Tongue (tissue), 3 donors: ENCODE measurements at places on chromosomes 4 and X. TPM values are rescaled to one million over a fixed set of nuclear protein-coding genes. Genes with fewer than 3 reads are reported as not detected.

The BMP3 gene
- 5.8 TPM for total RNA-seq

GRCh38 chrX:155134255-155134654 is 62.9 kb downstream of the BRCC3 start:
- DNase-seq = no peak

DNA sequence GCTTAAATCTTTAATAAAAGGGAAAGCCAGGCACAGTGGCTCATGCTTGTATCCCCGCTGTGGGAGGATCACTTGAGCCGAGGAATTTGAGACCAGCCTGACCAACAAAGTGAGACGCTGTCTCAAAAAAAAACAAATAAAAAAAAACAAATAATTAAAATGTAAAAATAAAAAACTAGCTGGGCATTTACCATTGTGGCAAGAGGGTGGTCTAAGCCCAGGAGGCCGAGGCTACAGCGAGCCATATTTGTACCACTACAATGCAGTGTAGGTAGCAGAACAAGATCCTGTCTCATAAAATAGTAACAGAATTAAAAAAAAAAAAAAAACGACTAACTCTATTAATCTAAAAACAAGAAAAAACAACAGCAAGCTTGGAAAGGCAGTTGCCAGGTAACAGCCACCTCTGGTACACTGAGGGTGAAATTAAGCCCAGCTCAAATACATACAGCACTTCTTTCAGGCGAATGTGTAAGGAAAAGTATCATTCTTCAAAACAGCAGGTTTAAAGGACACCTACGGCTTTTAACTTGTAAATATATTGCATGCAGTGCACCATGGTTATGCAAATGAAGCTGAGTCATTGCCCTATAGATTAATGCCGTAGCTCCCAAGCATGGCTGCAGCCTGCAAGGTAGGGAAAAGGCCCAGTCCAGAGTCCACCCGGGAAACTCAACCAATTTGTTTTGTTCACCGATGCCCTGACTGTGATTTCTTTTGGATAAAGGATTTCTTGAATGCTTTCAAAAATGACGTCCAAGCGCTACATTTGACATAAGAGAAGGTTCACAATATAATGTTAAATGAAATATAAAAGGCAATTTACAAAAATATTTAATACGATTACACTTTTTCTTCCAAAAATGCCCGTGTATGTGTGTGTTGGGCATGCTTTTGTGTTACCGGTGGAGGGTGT is 14.5 kb upstream of the TXLNG start:
- no peak for DNase-seq

The SPACA5 gene
- total RNA-seq = not detected

GRCh38 chr4:98399915-98400314 is 138.7 kb downstream of the RAP1GDS1 start:
- no peak for DNase-seq

- peak; percentile 20 for DNase-seq
Observed at GRCh38 chrX:40245488-40246071, 147.8 kb upstream of the BCOR start.

The PRAF2 gene
- total RNA-seq = 1.3 TPM

The LANCL3 gene
- total RNA-seq = 0.51 TPM

DNA sequence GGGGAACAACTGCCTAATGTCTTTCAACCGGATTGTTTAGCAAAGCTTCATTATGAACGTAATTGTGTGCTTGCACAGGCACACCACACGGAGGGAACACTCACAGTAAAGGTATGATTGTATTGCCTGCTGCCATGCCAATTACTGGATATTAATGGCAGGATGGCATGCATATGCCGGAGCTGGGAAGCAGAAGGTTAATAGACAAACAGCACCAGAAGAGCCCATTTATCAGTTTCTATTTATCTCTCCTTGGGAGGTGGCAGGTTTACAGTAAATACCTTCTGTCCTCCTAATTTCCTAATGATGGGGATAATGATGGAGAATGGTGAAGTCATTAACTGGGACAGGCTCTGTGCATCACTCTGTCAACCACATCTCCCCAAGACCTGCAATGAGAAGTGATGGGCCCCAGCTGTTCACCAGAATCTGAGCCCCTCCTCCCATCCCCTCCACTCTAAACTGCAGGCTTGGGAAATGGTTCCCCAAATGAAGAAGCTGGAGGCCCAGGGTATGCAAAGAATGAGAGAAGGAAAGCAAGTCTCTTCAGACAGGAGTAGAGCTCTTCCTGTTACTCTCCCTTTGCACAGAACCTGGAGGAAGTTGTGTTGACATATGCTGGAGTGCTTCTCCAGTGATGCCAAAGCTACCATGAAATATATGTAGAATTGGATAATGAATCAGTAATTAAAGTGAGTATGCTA is 160.8 kb downstream of the NAA11 start:
- no peak for DNase-seq

The RPL36A gene
- total RNA-seq = 198 TPM

DNA sequence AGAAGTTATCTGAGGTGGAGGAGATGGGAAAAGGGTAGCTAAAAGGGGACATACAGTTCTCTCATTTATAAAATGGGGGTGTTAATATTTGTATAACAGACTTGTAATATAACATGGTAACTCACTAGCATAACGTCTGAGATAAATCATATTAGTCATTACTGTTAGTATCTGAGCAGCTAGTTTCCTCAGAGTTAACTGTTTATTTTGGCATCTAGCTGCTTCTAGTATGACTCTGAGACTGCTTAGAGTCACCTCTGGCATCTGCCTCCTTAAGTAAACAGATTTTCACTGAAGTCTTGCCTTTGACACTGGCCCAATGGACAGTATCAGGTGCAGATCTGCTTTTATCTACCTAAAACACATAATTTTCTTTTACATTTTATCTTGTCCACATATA is 58.1 kb downstream of the SLC30A9 start:
- DNase-seq = no peak

DNA sequence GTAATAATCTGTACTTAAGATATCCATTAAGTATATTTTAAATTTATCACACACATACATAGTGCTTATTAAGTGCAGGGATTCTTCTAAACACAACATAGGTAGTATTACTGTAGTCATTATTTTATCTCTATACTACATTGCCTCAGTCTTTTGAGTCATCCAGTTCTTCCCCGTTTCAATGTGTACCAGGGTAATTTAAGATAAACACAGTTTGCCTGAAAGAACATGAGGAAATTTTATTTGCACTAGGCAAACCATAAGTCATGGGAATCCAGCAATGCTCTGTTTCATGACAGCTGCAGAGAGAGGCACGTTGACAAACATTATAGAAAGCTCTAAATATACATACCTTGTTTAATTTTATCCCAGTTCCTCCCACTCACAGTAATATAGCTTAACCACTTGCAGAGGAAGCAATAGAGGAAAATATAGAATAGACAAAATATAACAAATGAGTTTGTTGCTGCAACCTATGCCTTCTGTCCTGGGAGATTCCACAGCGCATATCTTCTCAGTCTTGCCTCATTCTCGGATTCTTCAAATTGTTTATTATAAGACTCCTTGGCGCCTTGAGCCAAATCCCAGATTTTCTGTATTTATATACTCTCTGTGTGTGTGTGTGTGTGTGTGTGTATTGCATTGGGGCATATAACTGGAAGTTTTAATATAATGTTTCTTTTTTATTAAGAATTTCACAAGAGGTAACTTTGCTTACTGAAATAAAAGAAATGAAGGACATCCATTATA is 258.6 kb downstream of the FAM133A start:
- DNase-seq = peak; percentile 12

DNA sequence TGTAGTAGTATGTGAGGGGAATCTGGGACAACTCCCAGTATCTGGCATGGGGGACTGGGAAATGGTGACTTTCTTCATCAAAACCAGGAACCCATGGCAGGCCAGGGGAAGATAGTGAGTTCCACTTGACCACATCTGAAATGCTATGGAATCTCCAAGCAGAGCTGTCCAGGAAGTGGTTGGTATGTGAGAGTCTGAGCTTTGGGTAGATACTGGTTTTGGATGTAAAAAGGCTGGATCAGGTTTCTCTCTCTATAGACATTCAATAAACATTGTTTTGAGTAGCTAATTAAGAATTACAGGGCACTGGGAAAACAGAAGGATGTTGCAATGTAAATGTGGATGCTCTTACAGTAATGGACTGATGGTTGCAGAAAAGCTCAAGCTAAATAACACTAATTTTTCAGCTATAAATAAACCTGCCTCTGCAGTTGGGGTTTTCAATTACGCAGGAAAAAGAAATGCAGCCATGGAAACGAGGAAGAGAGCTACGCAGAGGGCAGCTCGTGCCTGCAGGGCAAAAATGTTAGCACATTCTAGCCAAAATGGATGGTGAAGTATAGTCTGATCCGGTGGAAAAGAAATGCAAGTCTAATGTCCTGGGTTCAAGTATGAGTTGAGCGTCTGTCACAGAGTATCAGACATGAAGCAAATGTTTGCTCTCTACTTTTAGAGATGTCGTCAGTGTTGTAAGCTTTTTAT is 13.4 kb upstream of the CHRNA9 start:
- DNase-seq = peak; percentile 54

The ANOS1 gene
- total RNA-seq = 26.4 TPM

The USP17L5 gene
- total RNA-seq = not detected

The FAM193A gene
- 23.7 TPM for total RNA-seq

GRCh38 chr4:7424553-7425111 is 10.1 kb downstream of the PSAPL1 start:
- DNase-seq = no peak

The FAM47A gene
- not detected for total RNA-seq

DNA sequence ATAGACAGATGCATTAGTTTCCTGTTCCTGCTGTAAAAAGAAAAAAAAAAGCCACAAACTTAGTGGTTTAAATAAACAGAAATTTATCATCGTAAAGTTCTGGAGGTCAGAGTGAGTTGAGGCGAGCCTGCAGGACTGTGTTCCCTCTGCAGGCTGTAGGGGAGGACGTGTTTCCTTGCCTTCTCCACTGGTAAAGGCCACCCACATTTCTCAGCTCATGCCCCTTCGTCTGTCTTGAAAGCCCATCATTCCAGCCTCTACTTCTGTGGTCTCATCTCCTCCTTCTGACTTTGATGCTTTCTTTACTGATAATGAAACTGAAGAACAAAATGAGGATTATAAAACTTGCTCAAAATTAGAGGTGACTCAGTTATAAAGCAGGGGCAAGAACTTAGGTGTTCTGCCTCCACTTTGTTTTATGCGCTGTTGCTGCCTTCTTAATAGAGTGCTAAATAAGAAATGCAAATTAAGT is 143.0 kb downstream of the STIM2 start:
- DNase-seq = no peak
